ENCODE measurements at places on chromosomes 1 and 21.
A peak's percentile ranks its signal among the peaks of the same experiment; 100 is the strongest.

DNA sequence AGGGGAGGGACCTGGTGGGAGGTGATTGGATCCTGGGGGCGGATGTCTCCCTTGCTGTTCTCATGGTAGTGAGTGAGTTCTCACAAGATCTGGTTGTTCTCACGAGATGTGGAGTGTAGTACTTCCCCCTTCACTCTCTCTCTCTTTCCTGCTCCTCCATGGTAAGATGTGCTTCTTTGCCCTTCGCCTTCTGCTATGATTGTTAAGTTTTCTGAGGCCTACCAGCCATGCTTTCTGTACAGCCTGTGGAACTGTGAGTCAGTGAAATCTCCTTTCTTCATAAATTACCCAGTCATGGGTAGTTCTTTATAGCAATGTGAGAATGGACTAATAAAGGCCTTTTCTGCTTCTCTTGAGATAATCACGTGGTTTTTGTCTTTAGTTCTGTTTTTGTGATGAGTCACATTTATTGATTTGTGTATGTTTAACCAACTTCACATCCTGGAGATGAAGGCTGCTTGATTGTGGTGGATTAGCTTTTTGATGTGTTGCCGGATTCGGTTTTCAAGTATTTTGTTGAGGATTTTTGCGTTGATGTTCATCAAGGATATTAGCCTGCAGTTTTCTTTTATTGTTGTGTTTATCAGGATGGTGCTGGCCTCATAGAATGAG, 45.5 kb downstream of the RABGAP1L start:
- no peak for DNase-seq

GRCh38 chr1:181033128-181033798, 520 bp upstream of the MR1 start:
- peak; percentile 7 for DNase-seq

DNA sequence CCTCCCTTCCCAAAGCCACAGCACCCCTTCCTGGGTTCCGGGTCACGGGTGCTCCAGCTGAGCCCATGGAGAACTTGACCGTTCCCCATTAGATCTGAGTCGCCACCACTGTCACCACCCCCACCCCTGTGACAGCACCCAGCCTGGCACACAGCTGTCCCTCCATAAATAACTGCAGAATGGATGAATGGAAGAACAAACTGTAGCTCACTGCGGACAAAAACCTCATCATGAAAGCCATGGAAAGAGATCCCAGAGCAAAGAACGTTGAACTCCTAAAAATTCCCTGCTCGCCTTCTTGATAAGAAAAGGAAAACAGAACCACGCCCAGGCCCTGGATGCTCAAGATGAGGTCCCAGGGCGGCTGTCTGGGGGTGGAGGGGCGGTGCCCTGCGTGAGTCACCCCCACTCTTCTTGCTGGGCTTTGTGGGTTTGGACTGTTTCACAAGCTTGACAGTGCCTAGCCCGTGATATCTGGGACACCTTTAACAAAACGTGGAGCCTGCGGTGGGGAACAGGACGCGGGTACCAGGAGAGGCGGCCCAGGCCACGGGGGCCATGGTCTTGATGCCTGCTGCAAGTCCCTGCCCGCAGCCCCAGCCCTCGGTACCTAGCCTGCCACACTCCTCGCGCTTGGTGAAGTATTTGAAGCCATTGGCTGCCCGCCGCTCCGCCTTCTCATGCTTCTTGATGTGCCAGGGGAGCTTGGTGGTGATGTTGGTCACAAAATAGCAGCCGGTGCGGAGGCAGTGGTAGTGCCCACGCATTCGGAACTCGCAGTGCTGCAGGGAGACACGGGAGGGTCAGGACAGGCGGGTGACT, 151.9 kb downstream of the CASZ1 start:
- no peak for DNase-seq

DNA sequence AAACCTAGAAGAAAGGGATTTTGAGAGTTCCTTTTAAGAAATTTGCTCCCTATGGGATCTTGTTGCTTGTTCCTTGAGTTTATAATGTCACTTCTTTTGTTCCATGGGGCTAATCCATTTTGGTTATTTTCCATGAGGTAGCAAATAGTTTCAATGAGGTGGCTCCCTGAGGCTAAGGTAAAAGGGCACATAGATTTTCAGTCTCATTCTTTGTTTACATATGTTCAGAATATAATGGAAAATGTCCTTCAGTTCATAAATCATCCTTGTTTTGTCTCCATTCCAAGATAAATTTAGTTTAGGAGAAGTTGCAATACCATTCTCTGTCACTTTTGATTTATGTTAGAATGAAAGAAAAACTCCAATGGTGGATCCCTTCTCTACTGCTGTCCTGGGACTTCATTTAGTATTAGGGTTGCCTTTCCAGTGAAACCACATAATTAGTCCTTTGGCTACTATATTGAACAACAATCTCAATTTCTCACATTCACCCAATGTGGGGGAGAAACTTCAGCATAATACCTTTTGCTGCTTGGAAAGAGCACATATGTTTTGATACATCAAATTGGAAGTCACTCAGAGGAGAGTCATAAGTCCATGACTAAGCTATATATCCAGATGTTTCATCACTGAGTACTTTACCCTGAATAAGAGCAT, 80.9 kb upstream of the ADAMTS5 start:
- DNase-seq, result no peak

DNA sequence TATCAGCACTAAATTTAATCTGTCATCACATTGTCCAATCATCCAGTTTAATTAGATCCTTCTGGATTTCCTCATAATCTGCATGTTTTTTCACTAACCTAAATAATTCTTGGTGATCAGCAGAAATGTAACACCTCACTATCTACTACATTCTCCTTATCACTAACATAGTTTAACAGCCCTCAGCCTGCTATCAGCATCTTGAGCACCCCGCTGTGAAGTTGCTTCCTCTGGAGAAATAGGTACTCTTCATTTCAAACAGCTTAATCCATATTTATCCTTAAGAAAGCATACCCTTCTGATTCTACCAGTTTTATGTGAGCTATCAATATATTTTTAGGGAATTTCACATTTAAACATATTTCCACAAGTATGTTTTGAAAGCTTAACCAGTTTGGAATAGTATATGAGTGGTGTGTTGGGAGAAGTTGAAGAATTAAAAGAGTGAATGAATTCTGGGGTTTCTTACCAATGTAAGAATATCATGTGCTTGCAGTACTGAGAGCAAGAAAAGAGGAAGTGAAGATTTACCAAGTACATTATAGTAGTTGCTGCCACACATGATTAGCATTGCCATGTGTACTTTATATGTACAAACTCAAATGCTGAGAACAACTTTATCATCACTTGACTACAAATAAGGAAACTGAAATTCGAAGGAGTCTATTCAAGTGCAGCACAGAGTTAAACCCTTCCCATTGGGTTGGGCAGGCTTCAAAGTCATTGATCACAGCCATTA, 771.1 kb upstream of the ADGRL4 start:
- no peak for DNase-seq

- DNase-seq, result no peak
These were observed 11.3 kb upstream of the PDZK1IP1 start for GRCh38 chr1:47201179-47201578.

DNA sequence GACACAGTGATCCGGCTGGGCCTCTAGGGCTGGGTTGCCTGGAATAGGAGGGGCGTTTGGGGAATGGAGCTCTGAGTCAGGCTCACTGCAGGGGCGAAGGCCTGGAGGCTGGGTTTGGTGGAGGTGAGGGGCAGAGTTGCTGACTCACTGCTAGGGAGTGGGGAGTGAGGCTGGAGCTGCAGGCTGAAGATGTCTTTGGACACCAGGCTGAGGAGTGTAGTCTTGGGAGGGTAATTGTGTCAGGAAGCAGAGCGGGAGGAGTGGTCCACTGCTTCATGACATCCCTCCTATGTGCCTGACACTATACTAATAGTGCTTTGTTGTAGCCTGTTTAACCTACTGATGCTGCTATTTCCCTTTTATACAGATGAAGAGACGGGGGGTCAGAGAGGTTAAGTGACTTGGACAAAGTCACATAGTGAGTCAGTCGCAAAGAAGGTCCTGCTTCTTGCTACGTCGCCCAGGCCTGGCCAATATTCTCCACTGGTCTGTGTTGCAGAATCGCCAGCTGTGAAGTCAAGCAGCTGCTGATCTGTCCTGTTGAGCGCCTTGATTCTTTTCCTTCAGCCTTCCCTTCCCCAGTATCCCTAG, 13.6 kb downstream of the ACTL8 start:
- no peak for DNase-seq

DNA sequence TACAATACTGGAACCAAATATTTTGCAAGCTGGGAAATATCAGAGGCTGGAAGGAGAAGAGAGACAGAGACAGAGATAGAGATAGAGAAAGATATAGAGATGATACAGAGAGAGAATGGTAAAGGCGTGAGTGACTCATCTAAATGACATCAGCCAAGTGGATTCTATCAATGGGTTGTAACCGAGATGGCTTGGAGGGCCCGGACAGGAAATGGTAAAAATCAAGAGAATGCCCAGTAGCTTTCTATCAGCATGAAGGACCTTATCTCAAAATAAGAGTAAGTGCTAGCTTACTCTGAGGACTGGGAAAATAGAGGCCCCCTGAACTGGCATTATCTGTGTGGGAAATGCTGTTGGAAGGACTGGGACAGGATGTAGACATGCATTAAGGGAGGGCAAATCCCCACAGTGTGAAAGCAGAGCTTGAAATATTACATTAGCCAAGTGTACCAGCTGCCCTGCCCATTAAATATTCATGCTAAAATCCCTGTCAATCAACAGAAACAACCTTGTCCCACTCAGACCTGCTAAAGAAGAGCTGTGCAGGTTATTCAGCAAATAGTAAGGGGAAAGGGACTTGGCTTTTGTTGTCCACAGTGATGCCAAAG, 76.6 kb upstream of the ZNF644 start:
- DNase-seq, result no peak

- DNase-seq, result no peak
These were observed 60.0 kb upstream of the KCTD3 start for GRCh38 chr1:215507119-215507518.

- no peak for DNase-seq
These were observed 9.5 kb downstream of the F3 start for GRCh38 chr1:94532077-94532476.

GRCh38 chr1:159993911-159994310, 37.9 kb downstream of the PIGM start:
- no peak for DNase-seq

GRCh38 chr1:94543001-94543400, 1.4 kb upstream of the F3 start:
- no peak for DNase-seq

- no peak for DNase-seq
These were observed 2.8 kb upstream of the H6PD start for GRCh38 chr1:9231648-9232332.

DNA sequence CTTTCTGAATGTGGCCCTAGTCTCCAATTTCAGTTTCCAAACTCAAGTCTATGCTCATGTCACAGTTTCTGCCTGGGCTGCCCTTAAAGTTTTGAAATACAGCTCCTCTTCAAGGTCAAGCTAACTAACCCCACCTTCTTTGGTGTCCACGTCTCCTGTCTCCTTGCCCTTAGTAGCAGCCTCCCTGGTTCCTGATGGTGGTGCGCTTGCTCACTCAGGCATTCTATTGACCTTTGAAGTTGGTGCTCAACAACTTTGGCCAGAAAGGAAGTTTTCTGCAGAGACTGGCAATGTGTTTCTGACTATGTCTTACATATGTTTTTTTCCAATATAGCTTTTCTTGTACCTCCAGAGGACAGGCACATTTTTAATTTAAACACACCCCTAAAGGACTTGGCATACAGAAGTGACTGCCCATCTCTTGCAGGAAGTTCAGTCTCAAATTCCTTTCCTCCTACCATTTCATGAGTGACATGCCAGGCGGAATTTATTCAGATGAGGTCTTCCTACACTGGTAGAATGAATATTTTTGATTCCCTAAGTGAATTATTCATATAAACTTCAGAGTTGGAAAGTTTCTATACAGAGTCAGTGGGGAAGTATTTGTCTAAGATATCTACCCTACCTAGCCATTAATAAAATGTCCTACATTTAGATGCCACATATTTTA, 364.3 kb upstream of the USP24 start:
- no peak for DNase-seq

DNA sequence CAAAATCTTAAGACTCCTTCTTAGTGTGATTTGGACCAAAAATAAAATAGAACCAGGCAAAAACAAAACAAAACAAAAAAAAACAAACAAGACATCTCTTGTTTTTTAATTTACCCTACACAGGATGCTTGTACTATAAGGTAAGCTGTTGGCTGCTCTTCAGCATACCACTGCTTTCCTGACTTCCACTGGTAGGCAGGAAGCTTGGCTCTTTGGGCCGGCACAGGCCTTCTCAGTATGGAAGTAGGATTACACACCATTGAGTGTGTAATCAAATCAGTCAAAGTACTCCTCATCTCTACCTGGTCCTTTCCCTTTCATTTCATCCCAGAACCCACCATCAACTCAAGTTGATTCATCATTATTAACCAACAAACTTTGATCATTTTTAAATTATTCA, 61.9 kb upstream of the RGS1 start:
- no peak for DNase-seq

DNA sequence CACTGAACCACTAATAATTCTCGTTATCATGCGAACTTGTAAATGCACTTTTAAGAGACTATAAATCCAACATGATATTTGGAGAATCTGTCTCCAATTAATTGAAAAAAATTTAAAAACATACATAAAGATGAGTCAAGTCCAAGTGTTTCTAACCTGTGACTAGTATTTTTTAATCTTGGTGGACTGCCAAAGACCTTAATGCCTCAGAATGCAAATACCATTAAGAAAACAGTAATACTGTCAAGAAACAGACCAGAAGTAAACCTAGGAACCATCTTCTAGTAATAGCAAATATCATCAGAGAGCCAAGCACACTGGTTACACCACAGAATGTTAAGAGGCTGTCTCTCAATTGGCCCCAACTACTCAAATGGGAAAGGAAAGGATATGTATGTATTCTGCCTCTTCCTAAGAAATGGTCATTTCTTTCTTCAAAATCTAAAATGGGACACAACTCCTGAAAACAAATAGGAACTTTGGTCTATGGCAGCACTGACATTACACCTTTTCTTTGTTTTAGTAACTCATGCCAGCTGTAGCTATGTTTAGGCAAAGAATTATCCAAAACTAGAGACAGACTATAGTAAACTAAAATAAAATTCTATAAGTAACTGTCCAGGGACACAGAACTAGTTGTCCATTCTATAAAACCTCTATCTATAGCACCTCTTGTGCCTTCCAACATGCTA, 15.8 kb downstream of the SCYL3 start:
- no peak for DNase-seq

- DNase-seq, result no peak
These were observed 31.6 kb upstream of the UBE2U start for GRCh38 chr1:64171797-64172281.

GRCh38 chr1:158107916-158108315, 72.8 kb upstream of the CD1D start:
- DNase-seq, result no peak

GRCh38 chr1:27999055-27999454, 39.3 kb downstream of the XKR8 start:
- no peak for DNase-seq

DNA sequence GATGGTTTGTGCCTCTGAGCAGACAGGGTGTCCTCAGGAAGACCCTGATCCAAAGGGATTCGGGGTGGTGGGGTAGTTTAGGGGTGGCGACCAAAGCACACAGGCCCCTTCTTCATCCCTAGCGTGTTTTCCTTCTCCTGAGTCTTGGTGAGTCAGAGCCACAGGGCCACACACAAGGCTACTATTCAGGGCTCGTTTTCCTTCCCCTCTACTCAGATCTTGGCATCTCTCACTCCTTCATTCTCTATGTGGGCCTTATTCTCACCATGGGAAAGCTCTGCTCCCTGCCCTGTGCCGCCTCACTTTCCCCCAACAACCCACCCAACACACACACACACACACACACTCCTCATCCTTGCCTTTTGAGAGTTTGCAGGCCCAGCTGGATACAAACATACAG, 43.6 kb upstream of the WNT2B start:
- DNase-seq, result no peak

- DNase-seq, result no peak
These were observed 19.4 kb downstream of the KRTAP10-1 start for GRCh38 chr21:44520326-44521300.
